Activated naive CD8-positive, alpha-beta T cell treated with anti-CD3 and anti-CD28 coated beads, Interleukin-2, amount 50 U/mL, for 24 hours (primary cell): ENCODE measurements at places on chromosomes 1 and 21.
A peak's percentile ranks its signal among the peaks of the same experiment; 100 is the strongest.

DNA sequence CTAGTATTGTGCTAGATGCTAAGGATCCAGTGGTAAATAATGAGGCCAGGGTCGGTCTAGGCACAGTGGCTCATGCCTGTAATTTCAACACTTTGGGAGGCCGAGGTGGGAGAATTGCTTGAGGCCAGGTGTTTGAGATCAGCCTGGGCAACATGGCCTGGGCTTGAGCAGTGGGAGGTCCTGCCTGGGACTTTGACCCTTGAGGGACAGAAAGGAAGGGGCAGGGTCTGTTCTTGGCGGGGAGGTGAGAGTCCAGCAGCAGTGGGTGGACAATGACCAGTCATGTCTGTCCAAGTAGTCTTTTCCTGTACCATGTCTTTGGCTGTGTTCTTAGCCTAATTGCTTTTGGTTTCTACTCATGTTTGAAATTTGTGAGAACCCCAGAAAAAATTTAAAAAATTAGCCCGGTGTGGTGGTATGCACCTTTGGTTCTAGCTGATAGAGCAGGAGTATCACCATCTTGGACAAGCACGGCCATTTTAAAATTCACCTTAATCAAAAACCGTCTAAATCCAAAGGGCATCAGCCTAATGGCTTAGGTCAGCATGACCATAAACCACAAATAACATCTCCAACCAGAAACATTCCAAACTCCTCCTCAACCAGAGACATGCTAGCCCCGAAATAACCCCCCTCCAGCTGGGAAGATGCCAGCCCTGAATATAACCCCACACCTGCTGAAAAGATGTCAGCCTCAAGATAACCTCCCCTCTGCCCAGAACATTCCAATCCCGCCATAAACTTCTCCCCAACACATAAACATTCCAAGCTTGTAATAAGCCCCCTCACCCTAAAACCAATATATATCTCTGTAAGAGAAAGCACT is 6.8 kb upstream of the AK2 start:
- no peak for DNase-seq

GRCh38 chr1:175881246-175881976 is 138.0 kb upstream of the TNR start:
- no peak for DNase-seq

DNA sequence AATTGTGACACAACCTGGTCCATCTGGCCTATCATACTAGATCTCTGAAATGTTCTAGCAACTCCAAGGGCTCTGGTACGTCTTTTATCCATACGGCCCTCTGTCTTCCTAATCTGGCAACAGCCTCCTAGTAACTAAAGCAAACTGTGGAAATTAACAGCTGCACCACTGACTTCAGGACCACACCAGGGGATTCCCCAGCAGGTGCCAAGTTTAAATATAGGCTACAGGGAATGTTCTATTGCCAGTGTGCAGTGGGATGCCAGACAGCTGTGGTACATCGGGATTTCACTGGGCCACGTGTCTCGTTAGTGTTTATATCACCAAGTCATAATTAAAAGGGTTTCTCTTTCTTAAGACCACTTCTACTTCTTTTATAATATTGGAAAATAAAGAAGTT is 94.3 kb downstream of the RGS2 start:
- DNase-seq = no peak

GRCh38 chr21:45982092-45982757 is 655 bp downstream of the COL6A1 start:
- no peak for DNase-seq

- peak; percentile 82 for DNase-seq
Observed at GRCh38 chr1:156583821-156584622, 4.5 kb downstream of the TTC24 start.

GRCh38 chr1:156129687-156130577 is 15.4 kb downstream of the LMNA start:
- DNase-seq = peak; percentile 87

- DNase-seq = no peak
Observed at GRCh38 chr1:85495556-85495955, 30.6 kb upstream of the DDAH1 start.

DNA sequence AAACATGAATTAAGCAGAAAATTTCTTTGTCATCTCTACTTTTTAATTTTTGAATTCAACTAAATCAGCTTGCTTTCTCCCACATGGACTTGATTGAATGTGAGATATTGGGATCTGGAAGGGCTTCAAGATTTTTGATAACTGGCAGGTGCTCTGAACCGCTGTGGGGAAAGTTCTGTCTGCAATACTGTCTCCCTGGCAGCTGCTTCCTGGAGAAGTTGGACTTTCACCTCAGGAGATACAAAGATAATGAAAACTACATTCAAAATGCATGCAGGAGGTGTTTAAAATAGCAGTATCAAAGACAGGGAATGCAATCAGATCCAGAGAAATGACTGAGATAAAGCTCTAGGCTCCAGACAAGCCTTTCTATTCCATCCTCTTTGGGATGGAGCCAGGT is 338.3 kb downstream of the NEGR1 start:
- DNase-seq = no peak
